Activated CD4-positive, alpha-beta memory T cell treated with anti-CD3 and anti-CD28 coated beads for 36 hours (primary cell): ENCODE measurements at places on chromosomes 2 and 18. TPM values are rescaled to one million over a fixed set of nuclear protein-coding genes. Genes with fewer than 3 reads are reported as not detected.

Gene KATNAL2
- total RNA-seq = 0.69 TPM

Gene RGPD3
- total RNA-seq = 0.24 TPM

Gene TRIM43
- total RNA-seq = not detected

Gene PSMA8
- total RNA-seq = 1.3 TPM
